ENCODE measurements at places on chromosomes 11 and 22.

GRCh38 chr22:42365111-42365865 lies 66.9 kb downstream of the NFAM1 start:
- no peak for DNase-seq

- no peak for DNase-seq
Observed at GRCh38 chr11:3674189-3674588, 3.0 kb upstream of the CHRNA10 start.

DNA sequence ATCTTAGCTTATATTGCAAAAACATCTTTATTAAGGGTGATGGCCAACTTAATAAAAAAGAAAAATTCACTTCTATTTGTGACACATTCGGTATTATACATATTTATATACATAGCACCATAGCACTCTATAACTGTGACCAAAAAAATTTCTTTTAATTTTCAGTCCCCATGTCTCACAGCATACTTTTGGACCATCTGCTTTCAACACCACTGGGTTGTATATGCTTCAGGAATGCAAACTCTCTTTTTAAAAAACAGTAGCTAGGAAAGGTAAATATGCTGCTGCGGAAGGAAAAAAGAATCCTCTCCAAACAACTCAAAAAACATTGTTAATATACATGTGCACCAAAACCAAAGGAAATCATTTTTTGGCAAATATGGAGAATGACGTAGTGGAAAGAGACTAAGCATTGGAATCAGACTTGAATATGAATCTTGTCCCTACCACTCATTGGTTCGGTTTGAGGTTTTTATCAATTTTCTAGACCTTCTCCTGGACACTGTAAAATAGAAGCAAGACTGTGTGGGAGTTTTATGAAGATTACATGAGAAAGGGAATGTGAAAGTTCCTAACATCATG lies 227.9 kb downstream of the BLID start:
- DNase-seq: no peak

- no peak for DNase-seq
Observed at GRCh38 chr22:37026325-37026724, 6.8 kb downstream of the MPST start.

DNA sequence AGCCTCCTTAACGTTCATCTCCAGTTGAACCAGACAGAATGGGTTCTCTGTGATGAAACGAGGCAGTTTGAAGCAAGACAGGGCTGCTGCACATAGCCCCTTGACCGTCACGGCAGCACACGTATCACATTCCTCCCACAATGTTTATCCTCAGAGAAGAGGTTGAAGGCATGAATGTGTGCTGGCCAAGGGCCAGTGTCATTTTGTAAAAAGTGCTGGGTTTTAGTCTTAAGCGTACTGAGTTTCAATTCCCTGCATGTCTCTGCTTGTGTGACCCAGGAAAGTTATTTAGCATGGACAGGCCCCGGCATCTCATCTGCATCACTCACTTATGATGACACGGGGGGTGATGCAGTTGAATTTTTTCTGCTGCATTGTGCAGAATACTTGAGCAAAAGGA lies 31.6 kb downstream of the TTC12 start:
- no peak for DNase-seq

DNA sequence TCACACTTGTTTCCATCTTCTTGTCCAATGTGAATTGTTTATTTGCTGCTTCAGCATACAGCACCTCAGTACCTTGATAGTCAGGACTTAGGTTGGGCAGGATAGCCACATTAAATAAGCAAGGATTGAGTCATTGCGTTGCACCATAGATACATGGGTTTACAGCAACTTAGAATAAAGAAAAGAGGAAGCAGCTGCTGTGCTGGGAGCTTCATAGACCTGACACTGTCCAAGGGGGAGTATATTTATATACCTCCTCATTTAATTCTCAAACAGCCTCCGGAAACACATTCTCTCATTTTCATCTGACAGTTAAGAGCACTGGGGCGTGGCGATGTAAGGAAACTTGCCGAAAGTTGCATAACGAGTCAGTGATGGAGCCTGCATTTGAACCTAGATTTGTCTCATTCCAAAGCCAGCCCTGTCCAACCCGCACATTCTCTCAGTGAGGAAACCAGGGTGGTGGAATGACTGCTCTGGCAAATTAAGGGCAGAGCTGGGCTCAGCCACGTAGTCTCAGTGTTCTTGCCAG lies 42.2 kb downstream of the UBASH3B start:
- DNase-seq: no peak
